ENCODE measurements at places on chromosomes 1 and 21.

DNA sequence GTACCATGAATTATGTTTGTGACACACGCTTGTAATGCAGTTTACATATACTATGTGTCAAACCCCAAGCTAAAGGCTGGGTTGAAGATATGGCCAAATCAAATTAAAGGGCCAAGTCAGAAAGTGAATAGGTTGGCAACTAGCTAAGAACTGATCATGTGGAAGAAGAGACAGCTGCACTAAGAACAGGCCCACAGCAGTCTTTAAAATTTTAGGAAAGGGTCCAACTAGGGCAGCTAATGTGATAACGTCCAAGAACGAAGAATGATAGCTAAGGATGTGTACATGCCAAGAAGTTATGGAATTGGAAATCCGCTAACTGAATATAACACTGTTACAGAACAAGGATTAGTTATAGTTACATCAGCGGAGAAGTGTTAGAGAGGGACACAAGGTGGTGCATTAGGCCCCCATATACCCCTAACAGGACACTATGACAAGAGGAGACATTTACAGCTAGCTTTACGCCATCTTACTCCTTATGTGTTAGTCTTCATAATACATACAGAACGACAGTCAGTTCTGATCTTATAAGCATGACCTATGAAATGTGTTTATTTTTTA is 6.5 kb upstream of the RNF2 start:
- no peak for DNase-seq

DNA sequence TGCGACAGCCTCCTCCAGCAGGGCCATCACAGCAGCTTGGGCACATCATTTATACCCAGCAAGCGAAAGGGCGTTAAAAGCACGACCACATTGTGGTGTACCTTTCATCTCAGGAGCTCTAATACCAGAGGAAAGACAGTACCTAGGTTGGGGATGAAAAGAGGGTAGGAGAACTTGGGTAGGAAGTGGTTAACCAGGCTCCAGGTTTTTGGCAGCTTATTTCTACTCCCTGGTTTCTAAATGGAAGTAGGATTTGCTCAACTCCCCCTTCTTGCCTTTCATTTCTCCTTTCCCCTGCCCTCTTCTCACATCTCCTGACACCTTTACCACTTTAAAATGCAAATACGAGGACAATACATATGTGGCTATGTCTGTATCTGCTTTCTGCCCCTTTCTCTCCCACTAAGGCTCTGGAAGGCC is 30.2 kb downstream of the FAM177B start:
- no peak for DNase-seq

DNA sequence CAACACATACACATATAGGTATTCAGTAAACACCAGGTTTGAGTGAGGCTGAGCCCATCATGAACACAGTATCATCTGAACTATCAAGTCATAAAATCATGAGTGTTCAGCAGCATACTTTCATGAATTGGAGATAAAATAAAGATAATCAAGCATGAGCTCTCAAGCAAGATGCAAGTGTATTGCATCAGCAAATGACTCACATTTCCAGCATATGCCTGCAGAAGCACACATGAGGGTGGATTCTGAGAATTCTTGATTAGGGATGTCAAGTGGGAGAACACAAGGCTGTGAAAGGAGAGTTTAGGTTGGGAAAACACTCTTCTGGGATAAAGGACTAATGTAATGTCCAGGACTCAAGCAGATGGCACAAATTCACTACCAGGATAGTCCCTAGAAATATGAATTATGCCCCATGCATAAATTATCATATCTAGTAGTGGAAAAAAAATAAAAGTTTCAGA is 299.2 kb downstream of the SRGAP2C start:
- no peak for DNase-seq

GRCh38 chr1:96730574-96731298 is 9.2 kb downstream of the PTBP2 start:
- DNase-seq = no peak

Measured in sigmoid colon (tissue), 7 donors.